ENCODE measurements at places on chromosomes 1 and 21.

GRCh38 chr21:33135925-33136324 is 66.0 kb downstream of the OLIG1 start:
- DNase-seq = no peak

GRCh38 chr1:174928541-174928940 is 71.2 kb upstream of the CACYBP start:
- DNase-seq = no peak

DNA sequence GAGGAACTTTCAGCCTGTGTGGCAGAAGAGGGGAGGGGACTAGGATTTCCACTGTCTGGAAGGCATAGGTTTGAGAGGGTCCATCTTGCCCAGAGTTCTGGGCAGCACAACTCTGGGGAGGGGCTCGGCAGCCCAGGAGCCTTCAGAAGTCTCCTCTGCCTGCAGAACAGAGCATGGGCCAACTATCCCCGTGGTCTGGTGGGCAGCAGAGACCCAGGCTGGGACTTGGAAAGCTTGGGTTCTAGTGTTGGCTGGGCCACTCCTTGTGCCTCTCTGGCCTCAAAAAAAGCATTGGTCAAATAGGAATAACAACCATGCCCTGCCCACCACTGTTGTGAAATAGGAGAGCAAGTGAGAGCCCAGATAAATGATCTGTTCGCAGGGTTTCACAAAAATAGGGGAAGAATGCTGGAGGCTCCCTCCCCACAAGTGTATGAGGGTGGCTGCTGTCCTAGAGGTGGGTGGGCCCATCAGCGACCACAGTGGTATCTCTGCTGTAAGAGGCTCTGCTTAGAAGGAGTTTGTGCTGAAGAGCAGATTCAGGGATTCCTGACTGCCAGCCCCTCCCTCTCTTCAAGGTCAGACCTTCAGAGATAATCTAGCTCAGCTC is 8.9 kb downstream of the EPHA10 start:
- no peak for DNase-seq

- DNase-seq = no peak
These were observed 204.0 kb upstream of the NFIA start for GRCh38 chr1:60878323-60878722.

DNA sequence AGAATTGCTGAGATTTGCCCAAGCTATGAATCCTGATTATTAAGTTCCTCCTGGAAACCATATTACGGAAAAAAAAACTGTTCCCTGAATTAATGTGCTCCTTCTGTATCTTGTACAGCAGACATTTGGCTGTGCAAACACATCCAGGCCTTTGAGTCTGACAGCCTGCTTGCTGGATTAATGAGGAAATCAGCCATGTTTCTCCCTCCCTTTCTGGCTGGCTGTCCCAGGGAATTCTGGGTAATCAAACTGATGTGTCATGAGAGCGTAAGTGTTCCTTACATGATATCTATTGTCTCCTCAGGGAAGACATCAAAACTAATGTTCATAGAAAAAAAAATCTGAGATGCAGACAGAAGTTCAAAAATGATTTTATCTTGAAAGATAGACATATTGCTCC is 18.8 kb downstream of the PGBD5 start:
- DNase-seq = no peak

- no peak for DNase-seq
These were observed 37.9 kb upstream of the SLC19A1 start for GRCh38 chr21:45580181-45580575.

GRCh38 chr21:20802631-20803260 is 195.5 kb upstream of the NCAM2 start:
- DNase-seq = no peak

DNA sequence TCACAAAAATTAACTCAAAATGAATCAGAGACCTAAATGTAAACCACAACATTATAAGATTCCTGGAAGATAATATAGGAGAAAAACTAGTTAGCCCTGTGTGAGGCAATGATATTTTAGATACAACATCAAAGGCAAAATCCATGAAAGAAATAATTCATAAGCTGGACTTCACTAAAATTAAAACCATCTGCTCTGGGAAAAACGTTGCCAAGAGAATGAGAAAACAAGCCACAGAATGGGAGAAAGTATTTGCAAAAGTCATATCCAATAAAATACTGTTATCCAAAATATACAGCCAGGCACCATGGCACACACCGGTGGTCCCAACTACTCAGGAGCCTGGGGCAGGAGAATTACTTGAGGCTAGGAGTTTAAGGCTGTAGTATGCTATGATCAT is 70.3 kb downstream of the SYF2 start:
- peak; percentile 70 for DNase-seq

DNA sequence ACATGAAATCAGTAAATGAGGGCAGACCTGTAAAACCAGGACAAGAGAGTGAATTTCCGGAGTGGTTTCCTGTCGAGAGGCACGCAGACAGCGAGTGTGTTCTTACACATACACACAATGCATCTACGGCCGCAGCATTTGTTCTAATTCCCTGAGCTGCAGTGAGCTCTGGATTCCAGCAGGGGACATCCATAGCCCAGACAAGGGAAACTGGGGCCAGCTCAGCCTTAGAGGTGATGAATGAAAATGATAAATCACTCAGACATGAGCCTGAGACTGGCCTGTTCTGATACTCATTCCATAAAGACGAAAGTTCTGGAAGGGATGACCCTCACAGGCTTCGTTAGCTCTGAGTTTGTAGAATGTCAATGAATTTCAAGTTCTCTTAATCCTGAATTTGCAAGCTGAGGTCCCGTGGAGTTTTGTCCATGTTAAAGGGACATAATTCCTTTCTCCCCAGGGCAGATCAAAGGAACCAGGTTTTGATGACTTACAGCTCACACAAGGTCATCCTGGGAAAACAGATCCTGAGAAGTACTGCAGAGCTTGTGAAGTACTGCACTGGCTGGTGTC is 207.9 kb upstream of the C1orf87 start:
- peak; percentile 41 for DNase-seq

DNA sequence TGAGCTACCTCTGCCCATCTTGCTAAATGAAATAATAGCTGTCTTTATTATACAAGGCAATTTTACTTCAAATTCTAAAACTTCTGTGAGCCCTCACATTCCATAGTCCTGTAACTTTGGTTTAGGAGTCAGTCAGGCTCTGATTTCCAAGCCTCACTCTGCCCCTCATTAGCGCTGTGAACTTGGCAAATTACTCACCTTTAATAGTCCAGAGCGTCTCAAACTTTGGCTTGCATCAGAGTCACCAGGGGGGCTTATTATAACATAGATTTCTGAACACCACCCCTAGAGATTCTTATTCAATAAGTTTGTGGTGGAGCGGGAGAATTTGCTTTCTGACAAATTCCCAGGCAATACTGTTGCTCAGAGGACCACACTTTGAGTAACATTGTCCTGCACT is 126.2 kb upstream of the FGGY start:
- DNase-seq = no peak

- no peak for DNase-seq
These were observed 289.4 kb upstream of the ESRRG start for GRCh38 chr1:217012659-217013058.

DNA sequence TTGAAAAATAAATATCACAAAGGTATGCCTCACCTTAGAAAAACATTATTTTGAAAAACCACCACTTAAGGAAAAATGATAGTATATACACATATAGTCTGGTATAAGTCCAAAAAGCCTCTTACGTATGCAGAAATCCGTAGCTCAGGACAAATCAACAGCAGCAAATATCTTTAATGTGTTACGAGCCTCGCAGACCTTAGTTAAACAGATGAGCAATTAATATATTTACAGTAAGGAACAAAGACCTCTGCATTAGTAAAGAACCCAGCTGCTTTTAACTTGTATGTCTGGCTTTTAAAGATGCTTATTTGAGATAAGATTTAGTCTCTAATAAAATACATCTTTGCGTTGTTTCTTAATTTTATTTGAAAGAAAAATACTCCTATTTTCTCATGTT is 79.9 kb upstream of the CHRM3 start:
- no peak for DNase-seq

GRCh38 chr1:222114536-222115156 is 372.8 kb upstream of the DUSP10 start:
- no peak for DNase-seq

DNA sequence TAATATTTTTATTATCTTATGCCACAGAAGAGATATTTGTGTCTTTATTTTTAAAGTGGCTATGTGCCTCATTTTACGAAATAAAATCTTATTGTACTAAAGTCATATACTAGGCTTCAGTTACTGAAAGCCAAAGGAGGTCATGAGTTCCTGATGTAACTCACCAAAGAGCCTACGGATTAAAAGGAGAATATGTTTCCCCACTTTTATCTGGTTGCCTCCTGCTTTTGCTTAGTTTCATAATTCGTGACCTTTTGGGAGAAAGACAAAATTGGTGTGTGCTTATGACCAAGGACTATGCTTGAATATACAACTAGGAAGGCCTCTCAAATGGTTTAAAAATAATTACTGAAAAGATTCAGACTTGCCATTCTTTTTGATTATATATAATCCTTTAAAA is 18.2 kb upstream of the AHCTF1 start:
- DNase-seq = no peak

DNA sequence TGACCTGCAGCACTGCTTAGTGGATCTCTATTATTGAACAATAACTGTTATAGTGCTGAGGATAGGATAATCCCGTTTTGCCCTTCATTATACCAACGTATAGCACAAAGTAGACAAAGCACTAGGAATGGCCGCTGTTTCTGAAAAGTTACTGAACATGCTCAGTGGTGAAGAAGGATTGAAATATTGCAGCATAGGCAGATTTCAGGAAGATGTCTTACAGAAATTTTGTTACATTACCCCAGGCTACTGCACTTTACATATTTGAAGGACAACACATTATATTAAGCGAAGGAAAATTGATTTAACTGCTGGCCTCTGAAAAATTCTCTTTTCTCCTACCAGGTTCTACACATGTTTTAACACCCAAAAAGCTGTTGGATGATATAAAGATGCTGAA is 48.5 kb downstream of the AKNAD1 start:
- DNase-seq = no peak

GRCh38 chr21:21324297-21324696 is 326.1 kb downstream of the NCAM2 start:
- DNase-seq = no peak

- no peak for DNase-seq
These were observed at the start of gene HUNK for GRCh38 chr21:31872452-31873274. HUNK (plus strand) TSS chr21:31873020; CDS start chr21:31873675, 655 bp downstream.

GRCh38 chr1:200733907-200734306 is 4.8 kb upstream of the CAMSAP2 start:
- DNase-seq = no peak
